ENCODE measurements at places on chromosomes 7 and 10.

DNA sequence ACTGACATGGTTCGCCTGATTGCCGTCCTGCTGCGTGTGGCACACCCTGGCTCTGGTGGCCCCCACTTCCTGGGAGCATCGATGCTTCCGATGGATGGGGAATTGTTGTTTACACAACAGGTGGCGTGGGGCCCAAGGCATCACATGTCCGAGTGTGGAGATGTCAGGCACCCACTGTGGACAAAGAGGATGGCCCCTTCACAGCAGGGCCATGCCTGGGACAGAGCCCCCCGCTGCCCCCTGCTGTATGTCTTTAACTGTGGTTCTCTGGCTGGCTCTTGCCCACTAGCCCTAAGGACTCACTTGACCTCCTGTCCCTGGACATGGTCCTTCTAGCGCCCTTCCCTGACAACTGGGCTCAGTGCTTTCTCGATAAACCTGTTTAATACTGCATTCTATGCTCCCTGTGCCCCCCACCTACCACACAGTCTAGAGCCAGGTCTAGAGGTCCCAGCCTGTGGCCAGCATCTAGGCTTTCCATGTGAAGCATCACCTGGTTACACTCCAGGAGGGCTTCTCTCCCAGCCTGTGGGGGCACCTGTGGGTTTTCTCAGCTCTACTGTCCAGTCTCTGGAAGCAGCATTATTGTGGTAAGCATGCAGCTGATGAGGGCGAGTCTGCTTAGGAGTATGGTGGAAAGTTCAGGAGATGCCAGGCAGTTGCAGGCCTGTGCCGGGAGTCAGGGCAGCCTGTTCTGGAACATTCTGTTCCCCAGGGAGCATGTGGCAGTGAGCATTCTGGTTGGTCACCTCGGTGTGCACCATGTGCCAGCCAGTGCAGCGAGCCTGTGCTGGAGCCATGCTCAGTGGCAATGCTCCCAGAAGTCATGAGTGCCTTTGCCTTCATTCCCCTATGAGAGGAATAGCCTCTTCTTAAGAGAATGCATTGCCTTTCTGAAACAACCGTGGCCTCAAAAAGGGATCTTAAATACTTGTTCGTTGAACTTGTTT, 10.4 kb downstream of the ADCY1 start:
- DNase-seq, result no peak

- no peak for DNase-seq
Measured at GRCh38 chr7:2154121-2154520, 78.6 kb downstream of the MAD1L1 start.

GRCh38 chr7:74193054-74193453, 16.8 kb upstream of the LAT2 start:
- no peak for DNase-seq

- DNase-seq, result no peak
Measured at GRCh38 chr7:134327896-134328295, 11.2 kb upstream of the SLC35B4 start.

DNA sequence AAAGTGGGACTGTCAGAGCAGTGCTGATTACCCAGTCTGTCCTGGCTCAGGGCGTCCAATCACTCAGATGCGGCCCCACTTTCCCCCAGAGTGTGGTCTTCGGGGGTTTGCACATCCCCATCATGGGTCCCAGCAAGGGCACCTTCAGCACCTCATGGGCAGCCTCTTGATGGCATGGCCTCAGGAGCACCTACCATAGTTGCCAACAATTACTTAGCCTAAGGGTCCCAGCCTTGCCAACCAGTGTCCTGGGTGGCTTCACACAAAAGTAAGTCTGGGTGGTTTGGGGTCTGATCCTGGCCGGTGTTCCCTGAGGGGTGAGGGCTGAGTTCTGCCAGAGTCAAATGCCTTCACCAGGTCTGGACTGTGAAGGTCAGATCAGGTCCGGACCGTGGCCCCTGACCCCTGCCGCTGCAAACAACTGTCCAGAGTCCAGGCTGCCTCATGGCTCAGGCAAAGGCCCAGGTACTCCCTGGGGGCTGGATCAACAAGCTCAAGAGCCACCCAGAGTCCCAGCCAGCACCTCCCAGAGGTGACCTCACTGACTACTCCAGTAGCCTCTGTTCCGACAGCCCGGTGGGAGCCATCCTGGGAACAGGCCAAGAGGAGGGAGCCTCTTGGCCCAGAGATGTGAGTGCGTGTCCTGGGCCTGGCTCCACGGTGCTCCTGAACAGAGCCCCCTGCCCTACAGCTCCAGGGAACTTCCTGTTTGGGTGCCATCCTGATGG, 6.2 kb upstream of the MARVELD1 start:
- DNase-seq, result no peak

GRCh38 chr10:8279598-8279997, 225.1 kb downstream of the GATA3 start:
- no peak for DNase-seq

- DNase-seq, result no peak
Measured at GRCh38 chr10:72503241-72503640, 122.6 kb downstream of the MICU1 start.

GRCh38 chr10:74924251-74924963, 98.0 kb downstream of the KAT6B start:
- no peak for DNase-seq

GRCh38 chr10:49260644-49261296, 38.2 kb upstream of the C10orf71 start:
- DNase-seq, result no peak

GRCh38 chr7:105974471-105974870, 11.4 kb downstream of the CDHR3 start:
- DNase-seq, result no peak

GRCh38 chr10:37146443-37146842, 21.0 kb downstream of the ANKRD30A start:
- no peak for DNase-seq

DNA sequence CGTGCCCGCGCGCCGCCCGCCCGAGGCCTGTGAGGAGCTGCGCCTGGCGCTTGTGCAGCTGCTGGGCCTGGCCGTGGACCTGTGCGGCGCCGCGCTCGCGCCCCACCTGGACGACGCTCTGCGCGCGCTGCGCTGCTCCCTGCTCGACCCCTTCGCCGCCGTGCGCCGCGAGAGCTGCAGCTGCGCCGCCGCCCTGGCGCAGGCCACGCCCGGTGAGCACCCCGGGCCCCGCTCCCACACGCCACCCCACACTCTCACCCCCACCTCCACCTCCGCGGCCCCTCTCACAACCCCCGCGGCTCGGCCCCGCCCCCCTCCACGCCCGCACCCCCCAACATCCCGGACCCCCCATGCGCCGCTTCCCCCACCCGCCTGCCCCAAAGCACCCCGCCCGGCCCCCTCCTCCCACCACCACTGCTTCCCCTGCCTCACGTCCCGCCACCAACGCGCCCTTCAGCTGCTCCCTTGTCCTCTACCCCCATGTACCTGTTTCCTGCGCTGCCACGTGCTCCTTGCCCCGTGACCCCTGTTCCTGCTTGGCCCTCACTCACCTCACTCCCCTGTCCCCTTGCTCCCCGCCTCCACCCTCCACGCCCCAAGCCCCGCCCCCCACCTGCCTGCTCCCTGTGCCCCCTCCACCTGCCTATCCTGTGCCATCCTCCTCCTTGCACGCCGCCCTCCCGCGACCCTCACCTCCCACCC, at the start of gene PRKAR1B:
Gene PRKAR1B (minus strand): TSS at position 178 of the 702 bp plus-strand sequence. CDS start 15,776 bp downstream, outside the sequence.
- DNase-seq, result no peak

DNA sequence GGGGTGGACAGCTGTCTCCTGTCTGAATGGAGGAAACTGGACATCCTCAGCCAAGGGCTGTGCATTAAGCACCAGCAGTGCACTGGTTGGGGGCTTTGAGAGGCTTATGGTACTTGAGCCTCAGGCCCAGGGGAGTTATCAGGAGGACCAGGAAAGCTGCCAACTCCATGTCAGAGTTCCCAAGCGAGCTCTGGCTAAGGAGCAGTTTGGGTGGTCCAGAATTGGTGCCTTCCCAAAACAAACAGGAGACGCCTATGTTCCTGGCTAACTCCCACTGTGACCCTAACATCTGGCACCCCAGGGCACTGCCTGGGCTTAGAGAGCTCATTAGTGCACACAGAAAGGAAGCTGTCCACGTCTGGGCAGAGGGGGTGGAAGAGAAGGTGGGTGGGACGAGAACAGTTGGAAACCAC, 408.6 kb upstream of the NPVF start:
- no peak for DNase-seq

GRCh38 chr7:102983602-102984001, 70.8 kb downstream of the LRRC17 start:
- DNase-seq, result no peak

DNA sequence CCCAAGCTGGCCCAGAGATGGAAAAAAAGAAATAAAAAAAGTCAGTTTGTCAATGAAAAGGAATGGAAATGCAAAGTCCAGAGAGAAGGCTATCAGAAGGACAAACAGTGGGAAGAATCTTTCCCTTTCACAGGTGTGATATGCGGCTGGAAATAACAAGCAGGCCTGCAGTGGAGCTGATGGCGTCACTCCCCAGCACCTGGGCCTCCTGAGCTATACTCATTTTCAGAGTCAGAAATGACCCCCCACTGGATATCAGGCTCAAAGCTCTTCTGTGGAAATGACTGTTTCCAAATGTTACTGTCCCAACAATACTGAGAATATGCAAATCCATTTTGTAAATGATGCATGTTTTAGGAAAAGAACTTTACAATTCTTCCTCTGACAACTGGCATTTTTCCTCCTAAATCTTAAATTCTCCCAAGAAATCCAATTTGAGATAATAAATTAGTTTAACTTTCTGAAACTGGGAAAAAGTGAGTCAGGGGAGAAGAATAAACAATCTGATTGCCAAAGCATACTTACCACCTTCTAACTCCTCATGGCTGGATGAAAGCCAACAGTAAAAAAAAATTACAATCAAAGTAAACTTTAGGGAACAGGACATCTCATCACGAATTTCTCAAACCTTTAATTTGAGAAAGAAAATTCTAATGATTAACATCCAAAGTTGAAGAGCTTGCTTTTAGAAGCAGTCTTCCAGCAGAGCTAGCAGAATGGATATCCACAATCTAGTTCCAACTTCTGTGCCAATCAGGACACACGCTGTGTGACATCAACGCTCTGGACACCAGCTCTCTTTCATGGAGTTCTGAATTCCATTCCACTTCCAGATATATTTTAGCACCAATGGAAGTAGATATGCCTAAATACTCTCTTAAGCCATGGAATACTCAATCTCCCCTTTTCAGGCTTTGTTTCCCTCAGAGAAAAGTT, 5.3 kb upstream of the CUZD1 start:
- DNase-seq, result no peak

- no peak for DNase-seq
Measured at GRCh38 chr7:96016735-96017134, 244.4 kb downstream of the DYNC1I1 start.

- no peak for DNase-seq
Measured at GRCh38 chr10:59880019-59880717, 26.2 kb downstream of the CCDC6 start.

DNA sequence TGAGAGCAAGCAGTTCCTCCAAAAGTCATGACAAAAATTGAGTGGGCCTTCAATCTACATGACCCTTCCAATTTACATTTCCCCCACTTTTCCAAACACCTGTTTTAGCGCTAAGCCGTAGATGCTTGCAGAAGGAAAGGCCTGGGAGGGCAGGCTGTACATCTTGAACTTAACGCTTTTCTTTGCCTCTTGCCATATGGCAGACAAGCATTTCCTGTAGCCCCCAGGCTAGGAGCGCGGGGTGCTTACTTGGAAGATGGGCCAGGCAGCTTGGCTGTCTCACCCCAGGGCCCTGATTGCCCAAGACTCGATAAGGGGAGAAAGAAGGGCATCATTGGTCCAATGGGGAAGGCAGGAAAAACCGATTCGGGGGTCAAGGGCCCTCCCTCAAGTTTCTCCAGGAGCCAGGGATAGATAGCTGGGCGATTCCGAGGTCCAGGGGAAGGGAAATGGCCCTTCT, 1.8 kb downstream of the HOXA10 start:
- no peak for DNase-seq

- DNase-seq, result no peak
Measured at GRCh38 chr10:128191847-128192246, 65.6 kb upstream of the MKI67 start.

GRCh38 chr10:50447691-50448090, 176.1 kb downstream of the SGMS1 start:
- DNase-seq, result no peak

GRCh38 chr10:17961551-17962422, 10.1 kb downstream of the SLC39A12 start:
- no peak for DNase-seq

- DNase-seq, result no peak
Measured at GRCh38 chr7:39583539-39583938, 17.3 kb downstream of the YAE1 start.

GRCh38 chr7:106625678-106626301, 35.2 kb downstream of the CCDC71L start:
- no peak for DNase-seq

DNA sequence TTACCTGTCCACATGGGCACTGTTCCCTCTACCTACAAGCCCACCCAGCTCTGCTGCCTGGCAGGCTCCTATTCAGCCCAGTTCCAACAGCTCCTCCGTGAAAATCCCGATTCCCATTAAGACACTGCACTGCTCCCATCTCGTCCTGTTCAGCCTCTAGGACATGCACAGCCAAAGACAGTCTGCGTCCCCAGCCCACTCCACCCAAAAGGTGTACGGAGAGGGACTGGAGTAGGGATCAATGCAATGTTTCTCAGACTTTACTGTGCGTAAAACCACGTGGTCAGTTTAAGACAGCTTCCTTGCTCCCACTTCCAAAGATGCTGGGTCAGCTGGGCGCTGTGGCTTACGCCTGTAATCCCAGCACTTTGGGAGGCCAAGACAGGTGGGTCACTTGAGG, 19.9 kb downstream of the FGFR2 start:
- no peak for DNase-seq

DNA sequence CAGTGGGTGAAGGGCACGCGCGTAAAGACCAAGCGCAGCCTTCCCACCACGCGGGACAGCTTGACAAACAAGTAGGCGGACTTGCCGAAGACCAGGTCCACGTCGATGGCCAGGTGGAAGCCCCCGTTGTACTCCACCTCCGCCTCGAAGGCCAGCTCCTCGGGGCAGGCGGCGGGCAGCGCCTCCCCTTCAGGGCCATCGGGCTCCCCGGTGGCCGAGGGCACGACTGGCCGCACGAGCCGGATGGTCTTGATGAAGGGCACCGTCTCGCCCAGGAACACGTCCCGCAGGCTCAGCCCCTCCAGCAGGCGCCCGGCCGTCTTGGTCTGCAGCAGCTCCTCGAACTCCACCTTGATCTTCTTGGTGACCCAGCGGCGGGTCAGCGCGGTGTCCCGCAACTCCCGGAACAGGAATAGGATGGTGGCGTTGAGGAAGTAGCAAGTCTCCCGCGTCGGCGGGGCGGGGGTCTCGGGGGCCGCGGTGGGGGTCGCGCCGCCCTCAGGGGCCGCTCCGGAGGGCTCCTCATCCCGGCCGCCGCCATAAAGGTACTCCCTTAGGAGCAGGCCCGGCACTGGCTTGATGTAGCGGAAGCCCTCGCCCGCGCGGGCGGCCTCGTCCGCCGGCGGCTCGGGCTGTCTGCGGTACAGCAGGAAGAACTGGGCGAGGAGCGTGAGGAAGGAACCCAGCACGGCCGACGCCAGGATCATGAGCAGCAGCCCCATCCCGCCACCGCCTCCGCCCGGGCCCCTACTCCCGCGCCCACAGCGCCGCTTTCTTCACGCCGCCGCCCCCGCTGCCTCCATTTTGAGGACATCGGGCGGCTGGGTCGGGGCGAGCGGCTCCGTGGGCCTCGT, 507 bp downstream of the PDZD8 start:
- peak; percentile 9 for DNase-seq

- DNase-seq, result no peak
Measured at GRCh38 chr7:12939694-12940093, 252.3 kb downstream of the ARL4A start.
